ENCODE measurements at places on chromosomes 7 and 10. TPM values are rescaled to one million over a fixed set of nuclear protein-coding genes. Genes with fewer than 3 reads are reported as not detected.

GNAT3 gene
- not detected for total RNA-seq

IQCE gene
- total RNA-seq: 13.5 TPM

ACTL6B gene
- 16.5 TPM for total RNA-seq

CPA2 gene
- 0.39 TPM for total RNA-seq

SRRM3 gene
- 7.8 TPM for total RNA-seq

OR9A2 gene
- 0.28 TPM for total RNA-seq

OR2AE1 gene
- not detected for total RNA-seq

GDF2 gene
- total RNA-seq: not detected

AOC1 gene
- total RNA-seq: 0.20 TPM

PAX4 gene
- total RNA-seq: not detected

SEMA4G gene
- total RNA-seq: 8.6 TPM

TAS2R39 gene
- not detected for total RNA-seq

SKIDA1 gene
- 4.7 TPM for total RNA-seq

TRIM50 gene
- total RNA-seq: 0.22 TPM

SAMD9 gene
- total RNA-seq: 12.2 TPM

CDC14C gene
- total RNA-seq: not detected

FLNC gene
- total RNA-seq: 125 TPM

PRSS2 gene
- not detected for total RNA-seq

MET gene
- 15.3 TPM for total RNA-seq

PRLHR gene
- 0.69 TPM for total RNA-seq

CREB5 gene
- total RNA-seq: 16.4 TPM

HSPB1 gene
- 17.4 TPM for total RNA-seq

H2BK1 gene
- total RNA-seq: not detected

NPTX2 gene
- 9.8 TPM for total RNA-seq

PKD2L1 gene
- 0.33 TPM for total RNA-seq

RGR gene
- total RNA-seq: 5.2 TPM

STMP1 gene
- 31.7 TPM for total RNA-seq

DGKI gene
- 21.5 TPM for total RNA-seq

SLC13A1 gene
- total RNA-seq: not detected

TLX1 gene
- not detected for total RNA-seq

AKR1B15 gene
- total RNA-seq: not detected

CLDN12 gene
- 52.3 TPM for total RNA-seq
